A172 (cell line): ENCODE measurements at places on chromosomes 11 and 22. TPM values are rescaled to one million over a fixed set of nuclear protein-coding genes. Genes with fewer than 3 reads are reported as not detected.

DNA sequence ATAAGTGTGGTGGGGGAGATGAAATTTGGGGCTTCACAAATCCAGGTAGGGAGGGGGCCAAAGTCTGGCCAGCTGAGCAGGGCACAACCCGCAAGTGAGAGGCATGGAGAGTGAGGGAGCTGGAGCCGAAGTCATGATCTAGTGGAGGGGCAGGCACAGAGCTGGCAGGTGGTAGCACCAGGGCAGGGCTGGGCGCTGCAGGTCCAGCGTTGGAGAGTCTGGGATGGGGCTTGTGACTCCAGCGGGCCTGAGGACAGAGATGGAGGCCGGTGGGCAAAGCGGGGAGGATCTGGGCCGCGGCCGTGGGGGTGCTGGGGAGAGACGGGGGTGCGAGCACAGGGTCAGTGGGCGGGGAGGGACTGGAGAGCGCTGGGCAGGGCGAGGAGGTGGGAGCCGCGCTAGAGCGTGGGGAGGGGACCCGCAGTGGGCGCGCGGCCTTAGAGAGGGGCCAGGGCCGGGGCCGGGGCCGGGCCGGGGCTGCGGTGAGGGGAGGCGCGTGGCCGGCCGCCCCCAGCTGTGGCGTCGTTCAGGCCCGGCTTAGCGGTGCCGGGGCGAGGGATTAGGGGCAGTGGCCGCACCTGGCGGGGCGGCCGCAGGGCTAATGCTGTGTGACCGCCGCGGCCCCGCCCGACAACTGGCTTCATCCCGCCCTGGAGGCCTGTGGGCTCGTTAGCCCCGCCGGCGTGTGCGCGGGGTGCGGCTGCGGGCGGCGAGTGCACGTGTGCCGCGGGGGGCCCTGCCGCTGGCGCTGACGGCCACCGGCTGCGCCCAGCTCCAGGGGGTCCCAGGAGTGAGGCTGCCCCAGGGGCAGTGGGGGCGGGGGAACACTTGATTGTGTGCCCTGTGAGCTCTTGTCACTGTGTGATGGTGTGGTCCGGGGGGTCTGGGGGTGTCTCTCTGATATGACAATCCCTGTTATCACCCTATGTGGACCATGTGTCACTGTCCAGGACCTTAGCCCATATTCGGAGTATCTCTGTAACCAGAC lies 23.6 kb upstream of the MYOD1 start:
- no peak for DNase-seq

DNA sequence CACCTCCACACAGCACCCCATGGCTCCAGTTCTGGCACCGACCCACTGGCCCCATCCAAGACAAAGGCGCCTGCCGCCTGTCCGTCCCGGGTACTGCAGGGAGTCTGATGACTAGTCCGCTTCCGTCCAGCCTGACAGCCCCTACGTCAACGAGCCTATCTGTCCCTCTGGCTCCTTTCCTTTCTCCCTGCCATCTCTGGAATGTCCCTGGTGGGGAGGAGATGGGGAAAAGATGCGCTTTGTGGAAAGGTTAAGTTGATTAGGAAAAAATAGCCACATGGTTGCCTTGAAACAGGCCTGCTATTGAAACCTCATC lies 10.4 kb downstream of the PDGFB start:
- DNase-seq = peak; percentile 76

DNA sequence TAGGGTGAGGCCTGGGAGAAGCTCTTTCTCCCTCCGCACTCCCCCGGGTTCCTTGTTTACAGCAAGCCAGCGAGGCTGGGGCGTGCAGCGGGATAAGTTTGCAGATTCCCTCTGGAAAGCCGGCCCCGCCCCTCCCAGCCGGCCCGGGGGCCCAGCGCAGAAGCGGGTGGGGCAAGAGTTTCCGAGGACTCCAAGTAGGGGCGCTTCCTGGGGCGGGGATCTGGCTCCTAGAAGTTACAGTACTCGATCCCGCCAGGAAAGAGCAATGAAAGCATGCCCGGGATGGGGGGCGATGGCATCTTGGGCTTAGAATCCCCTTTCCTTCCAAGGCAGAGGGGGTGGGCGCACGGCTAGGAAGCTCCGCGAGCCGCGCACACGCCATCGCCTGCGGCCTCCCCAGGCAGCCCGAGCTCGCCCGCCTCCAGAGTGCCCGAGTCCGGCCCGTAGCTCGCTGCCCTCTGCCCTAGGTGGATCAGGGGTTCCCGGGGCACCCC lies 385 bp downstream of the TST start:
- DNase-seq = peak; percentile 21

GRCh38 chr11:86608251-86608799 lies 64.1 kb downstream of the ME3 start:
- peak; percentile 59 for DNase-seq

- peak; percentile 73 for DNase-seq
Measured at GRCh38 chr11:469684-470560, 19.8 kb downstream of the PTDSS2 start.

- DNase-seq = no peak
Measured at GRCh38 chr11:19800714-19801519, 88.3 kb downstream of the NAV2 start.

GRCh38 chr22:27973846-27974245 lies 54.8 kb upstream of the PITPNB start:
- no peak for DNase-seq

DNA sequence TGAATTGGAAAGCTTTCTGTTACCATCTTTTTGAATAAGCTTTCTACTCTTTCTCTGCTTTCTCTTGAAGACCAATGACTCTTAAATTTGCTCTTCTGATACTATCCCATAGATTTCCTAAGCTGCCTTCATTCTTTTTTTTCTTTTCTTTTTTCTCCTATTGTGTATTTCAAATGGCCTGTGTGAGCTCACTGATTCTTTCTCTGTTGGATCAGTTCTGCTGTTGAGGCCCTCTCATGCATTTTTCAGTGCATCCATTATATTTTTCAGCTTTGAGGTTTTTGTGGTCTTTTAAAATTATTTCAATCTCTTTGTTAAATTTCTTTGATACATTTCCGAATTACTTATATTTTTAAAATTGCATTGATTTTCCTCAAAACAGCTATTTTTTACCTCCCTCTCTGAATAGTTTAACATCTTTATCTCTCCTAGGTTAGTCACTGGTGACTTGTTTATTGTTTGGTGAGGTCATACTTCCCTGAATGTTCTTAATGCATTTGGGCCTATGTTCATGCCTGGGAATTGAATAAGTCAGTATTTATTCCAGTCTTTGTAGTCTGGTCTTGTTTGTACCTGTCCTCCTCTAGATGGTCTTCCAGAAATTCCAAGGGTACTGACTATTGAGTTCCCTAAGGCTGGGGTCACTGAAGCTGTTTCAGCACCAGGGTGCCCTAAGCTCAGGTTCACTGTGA lies 110.6 kb upstream of the SERPIND1 start:
- no peak for DNase-seq

- DNase-seq = no peak
Measured at GRCh38 chr11:96706761-96707160, 316.9 kb downstream of the JRKL start.

GRCh38 chr11:76796511-76797198 lies 13.5 kb downstream of the TSKU start:
- DNase-seq = no peak

The DRICH1 gene
- not detected in 2 replicates for total RNA-seq

The C22orf31 gene
- total RNA-seq = not detected in 2 replicates

The GGTLC3 gene
- not detected in 2 replicates for total RNA-seq

The ROBO3 gene
- 15.1 and 17.1 TPM in 2 replicates for total RNA-seq

The TEF gene
- total RNA-seq = 4.4 and 5.9 TPM in 2 replicates

The CRY2 gene
- total RNA-seq = 7.4 and 8.1 TPM in 2 replicates

The TSPAN32 gene
- 13.3 and 16.9 TPM in 2 replicates for total RNA-seq

The ESAM gene
- total RNA-seq = 0.10 TPM in 2 replicates
